ENCODE measurements at places on chromosomes 3 and 15.

DNA sequence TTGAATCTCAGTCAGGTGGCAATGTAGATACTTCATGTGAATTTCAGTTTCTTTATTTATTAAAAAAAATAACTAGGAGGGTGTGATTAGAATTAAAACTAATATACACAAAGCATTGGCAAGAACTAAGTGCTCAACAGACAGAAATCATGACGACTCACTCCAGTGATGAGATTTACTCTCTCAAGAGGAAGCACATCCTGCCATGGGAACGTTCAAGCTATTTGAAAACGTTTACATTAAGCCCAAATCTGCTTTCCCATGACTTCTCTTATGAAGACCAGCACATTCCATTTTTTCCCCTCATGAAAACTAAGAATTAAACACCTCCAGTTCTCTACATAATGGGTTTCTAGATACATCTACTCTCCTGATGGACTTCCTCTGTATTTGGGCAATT is 8.5 kb downstream of the WDR53 start:
- DNase-seq: no peak

DNA sequence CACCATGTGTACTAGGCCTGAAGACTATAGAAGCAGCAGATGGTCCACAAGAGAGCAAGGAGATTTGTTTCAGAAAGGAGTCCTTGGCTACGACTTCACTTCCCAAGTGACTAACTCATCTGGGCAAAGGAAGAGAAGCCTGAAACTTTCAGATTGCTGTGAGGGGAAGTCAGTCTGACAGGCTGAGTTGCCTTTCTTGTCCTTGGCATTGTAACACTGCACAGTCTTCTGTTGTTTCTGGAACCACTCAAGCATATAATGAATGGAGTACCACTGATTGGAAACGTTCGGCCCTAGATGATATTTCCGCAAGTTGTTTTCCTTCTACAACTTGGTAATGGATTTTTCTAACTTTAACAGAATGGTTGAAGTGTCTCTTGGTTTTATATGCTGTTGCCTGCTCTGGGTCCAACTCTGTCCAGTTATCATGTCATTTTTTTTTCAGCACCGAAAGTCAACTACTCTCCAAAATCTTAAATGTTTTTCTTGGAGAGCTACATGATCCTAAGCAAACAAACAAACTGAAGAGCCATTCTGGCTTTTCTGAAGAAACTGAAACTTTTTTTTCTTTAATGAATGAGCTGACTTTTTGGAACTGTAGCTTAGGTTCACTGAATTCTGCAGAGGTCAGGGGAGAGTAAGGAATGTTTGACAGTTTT is 685.7 kb downstream of the MECOM start:
- no peak for DNase-seq

DNA sequence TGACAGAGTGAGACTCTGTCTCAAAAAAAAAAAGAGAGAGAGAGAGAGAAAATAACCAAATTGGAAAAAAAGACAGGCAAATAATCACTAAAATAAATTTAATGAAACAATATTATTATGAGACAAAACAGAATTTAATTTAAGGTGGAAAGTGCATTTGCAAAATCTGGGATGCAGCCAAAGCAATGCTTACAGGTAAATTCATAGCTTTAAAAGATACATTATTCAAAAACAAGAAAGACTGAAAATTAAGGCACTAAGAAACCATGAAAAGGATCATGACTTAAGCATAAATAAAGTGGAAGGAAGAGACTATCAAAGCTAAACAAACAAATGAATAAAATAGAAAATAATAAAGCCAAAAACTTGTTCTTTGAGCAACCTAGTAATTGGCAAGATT is 37.7 kb downstream of the GRIP2 start:
- no peak for DNase-seq

- DNase-seq: no peak
Observed at GRCh38 chr3:131840156-131840797, 194.5 kb downstream of the CPNE4 start.

DNA sequence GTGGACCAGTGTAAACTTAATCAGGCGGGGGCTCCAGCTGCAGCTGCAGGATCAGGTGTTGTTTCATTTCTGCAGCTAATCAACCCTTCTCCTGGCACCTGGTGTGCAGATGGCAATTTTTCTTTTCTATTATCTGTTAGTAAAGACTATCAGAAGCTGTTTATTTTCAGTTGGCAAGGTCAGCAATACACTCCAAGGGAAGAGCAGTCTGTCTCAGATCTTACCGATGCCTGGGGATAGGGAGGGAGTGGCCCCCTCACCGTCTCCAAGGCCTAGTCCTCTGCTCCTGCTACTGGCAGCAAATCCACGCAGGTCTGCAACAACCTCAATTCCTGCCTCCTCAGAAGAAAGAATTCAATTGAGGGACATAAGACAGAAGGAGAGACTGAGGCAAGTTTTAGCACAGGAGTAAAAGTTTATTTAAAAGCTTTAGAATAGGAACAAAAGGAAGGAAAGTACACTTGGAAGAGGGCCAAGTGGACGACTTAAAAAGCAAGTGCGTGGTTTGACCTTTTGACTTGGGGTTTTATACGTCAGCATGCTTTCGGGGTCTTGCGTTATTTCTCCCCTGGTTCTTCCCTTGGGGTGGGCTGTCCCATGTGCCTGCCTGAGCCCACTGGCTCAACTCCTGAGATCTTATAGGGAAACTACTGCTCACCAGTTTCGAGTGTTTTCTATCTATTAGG is 9.2 kb downstream of the CCRL2 start:
- no peak for DNase-seq

GRCh38 chr3:31053299-31053698 is 158.8 kb upstream of the GADL1 start:
- DNase-seq: no peak

Measured in activated gamma-delta T cell treated with anti-CD3 and anti-CD28 coated beads, Interleukin-2, amount 50 U/mL, for 16 hours (primary cell).